AG09309 (cell line): ENCODE measurements at places on chromosomes 6 and 20.

DNA sequence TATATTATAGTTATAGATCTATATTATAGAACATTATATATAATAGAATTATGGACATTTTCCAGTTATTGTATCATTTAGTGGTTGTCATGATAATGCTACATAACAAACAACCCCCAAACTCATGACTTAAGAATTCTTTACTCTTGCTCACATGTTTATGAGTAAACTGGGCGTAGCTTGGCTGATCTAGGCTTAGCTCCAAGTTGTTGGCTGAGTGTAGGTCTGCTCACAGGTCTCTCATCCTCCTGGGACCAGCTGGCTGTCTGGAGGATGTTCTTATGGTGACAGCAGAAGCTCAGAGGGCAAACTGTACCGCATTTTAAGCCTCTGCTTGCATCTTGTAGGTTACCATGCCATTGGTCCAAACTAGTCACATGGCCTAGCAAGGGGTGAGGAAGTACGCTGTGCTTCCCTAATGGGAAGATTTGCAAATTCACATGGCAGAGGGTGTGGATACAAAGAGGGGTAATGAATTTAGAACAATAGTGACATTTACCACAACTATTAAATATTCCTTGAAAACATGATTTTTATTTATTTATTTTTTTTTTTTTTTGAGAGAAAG is 34.2 kb downstream of the ARHGAP40 start:
- DNase-seq, result no peak

DNA sequence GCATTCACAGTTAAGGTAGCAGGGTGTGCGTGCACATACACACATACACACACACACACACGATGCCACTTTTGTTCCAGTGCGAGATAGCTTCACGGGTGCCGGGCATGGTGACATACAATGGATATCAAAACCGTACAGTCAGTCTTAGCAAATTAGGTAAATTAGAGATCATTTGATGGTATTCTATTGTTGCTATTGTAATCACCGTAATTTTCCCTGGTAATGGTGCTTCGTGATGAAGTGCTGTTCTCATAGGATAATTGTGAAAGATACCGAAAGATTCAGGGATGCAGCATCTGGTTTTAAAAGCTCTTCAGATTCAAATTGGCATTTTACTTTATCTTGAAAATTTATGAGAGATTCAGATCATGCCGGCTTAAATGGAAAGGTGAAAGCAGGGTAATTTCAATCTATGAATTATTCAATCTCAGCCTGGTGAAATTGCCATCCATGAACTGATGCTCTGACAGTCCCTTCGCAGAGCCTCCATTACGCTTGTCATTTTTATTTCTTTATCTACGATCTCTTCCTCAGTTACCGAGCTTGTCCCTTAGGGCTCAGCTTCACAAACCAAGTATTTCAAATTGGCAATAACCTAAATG is 71.3 kb upstream of the SOX4 start:
- DNase-seq, result no peak

DNA sequence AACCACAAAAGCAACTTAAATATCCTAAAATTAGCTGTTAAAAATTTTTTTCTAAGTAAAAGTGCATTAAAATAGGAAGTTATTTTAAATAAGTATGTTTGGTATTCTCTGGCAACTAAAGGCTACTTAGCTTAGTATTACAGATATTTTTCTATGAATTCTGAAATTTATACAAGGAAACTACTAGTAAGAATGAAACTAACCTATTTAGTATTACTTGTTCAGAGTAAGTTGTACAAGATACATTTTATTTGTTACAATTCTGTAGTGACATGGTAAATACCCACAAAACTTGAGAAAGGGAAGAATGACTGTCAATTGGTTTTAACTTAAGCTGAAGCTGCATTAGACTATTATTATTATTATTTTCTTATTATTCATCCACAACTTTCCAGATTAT is 6.5 kb downstream of the PHIP start:
- no peak for DNase-seq

- DNase-seq, result no peak
Observed at GRCh38 chr6:125251516-125252220, 50.1 kb downstream of the HDDC2 start.

DNA sequence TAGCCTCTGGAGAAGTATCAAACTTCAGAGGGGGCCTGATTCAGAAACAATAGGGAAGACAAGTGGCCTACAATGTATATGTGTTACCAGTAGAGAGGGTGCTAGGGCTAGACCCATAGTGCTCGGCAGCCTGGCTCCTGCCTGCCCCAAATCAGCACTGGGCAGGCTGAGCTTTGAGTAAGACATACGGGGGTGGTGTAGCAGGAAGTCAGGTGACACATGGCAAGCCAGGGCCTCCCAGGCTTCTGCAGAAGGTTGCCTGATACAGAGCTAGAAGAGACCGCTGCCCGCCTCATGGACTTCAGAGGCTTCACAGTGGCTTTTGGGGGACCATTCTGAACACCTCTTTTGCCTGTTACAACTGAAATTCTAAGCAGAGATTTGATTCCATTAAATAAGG is 43.4 kb downstream of the RALY start:
- no peak for DNase-seq

- DNase-seq, result peak; percentile 35
Observed at GRCh38 chr6:56040889-56041301, 165.5 kb upstream of the BMP5 start.

GRCh38 chr6:127464161-127464880 is 5.1 kb upstream of the KIAA0408 start:
- DNase-seq, result peak; percentile 41

GRCh38 chr6:165010556-165011535 is 298.6 kb downstream of the C6orf118 start:
- DNase-seq, result no peak

DNA sequence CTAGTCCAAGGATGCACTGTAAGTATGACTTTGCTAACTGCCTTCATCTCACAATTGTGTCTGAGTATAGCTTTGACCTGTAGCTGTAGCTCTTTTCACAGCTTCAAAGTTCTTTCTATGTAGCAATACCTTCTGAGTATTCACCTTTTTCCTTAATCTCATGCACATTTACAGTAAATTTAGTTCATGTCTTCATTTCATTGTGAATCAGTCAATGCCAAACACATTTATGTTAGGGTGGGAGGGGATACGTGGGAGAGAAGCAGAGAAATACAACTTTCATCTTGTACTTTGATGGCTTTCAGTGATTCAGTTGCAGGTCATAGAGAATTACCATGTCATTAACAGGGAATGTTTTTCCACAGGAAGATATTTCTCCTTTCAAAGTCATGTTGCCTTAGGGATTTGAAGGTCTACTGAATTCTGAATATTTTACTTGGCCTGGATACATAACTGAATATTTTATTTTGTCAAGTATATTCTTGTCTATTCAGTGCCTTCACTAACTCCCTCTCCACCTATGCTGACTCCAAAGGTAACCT is 119.2 kb downstream of the TINAG start:
- DNase-seq, result no peak

GRCh38 chr6:10478187-10479040 is 42.7 kb upstream of the GCNT2 start:
- no peak for DNase-seq

DNA sequence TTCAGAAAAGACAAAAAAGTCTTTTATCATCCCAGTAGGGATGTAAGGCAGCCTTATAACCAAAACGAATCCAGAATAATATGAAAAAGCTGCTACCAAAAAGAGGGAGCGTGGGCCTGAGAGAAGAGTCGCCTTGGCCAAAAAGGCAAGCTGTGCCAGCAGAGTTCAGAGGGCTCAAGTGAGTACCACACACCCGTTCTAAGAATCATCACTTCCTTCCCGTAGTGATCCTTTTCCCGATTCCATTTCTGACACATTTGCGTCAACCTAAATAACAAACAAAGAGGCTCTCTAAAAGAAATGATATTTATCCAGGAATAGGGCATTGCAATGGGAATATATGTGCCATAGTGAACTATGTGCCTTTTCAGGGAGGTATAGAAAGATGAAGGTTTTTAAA is 3.8 kb upstream of the TMEM181 start:
- no peak for DNase-seq

GRCh38 chr6:13220266-13220665 is 108.1 kb downstream of the TBC1D7 start:
- no peak for DNase-seq

DNA sequence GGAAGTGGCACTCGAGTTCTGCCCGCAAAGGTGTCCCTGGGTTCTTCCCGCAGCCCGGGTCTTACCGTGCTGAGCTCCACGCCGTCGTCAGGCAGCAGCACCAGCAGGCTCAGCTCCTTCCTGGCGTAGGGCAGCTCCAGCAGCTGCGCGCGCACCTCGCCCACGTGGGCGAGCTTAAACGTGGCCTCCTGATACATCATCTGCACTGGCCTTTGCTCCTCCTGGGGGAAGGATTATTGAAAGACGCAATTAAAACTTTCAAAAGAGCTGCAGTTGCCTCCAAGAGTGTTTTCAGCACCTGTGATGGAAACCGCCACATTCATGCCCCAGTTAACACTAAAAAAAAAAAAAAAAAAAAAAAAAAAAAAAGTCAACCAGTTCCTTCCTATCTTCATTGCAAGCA is 11.3 kb downstream of the SERPINB9 start:
- DNase-seq, result no peak

- no peak for DNase-seq
Observed at GRCh38 chr20:53539516-53539915, 54.1 kb downstream of the ZNF217 start.

DNA sequence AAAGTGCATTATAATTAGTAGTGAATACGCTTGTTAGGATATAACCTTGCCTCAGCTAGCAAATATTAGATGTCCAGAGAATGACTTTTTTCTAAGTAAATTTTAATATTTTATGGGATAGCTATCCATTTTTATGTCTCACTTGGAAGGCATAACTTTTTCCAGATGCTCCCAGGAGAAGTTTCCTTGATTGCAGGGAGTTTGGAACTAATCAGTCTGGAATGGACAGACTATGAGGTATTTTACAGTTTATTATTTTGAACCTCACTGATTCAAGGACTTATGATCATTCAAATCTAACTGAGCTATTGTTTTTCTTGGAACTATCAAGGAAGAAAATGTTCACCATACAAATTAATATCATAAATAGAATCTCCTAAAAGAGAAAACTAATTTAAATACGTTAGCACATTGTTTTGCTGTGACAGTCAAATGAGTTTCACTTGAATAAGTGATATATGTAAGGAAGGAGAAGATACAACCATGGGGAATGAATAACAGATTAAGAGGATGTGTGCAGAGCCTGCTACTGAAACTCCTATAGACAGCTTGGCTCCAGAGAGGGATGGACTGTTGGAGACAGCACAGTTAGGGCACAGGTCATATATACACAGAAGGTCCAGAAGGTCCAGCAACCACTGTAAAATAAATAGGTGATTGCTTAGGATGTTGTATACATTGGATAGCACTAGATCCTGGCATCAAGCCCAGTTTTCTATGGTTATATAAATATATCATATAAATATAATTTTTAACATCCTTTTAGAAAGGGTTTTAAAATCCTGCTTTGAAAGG is 20.6 kb upstream of the LCA5 start:
- DNase-seq, result no peak

- DNase-seq, result no peak
Observed at GRCh38 chr6:168221000-168221399, 98.6 kb downstream of the DACT2 start.

- no peak for DNase-seq
Observed at GRCh38 chr6:118080547-118080946, 173.5 kb downstream of the SLC35F1 start.

DNA sequence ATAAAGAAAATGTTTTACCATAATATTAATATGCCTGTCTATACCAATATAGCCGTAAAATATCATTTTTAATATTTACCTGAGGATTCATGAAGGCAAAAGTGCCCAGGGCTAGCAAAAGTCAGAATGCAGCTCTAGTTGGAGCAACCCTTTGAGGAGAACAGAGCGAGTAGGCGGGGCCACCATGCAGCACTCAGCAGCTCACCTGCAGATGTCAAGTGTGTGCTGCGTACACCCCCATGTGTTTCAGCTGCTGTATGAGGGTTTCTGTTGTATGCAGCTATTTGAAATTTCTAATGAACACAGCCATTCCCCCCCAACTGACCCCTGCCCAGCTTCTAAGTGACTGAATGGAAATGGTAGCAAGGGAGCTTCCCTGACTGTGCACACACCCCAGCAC is 508.0 kb downstream of the QKI start:
- no peak for DNase-seq

GRCh38 chr20:60591172-60591799 is 633.1 kb downstream of the CDH26 start:
- DNase-seq, result no peak

- no peak for DNase-seq
Observed at GRCh38 chr6:23522792-23523547, 603.0 kb upstream of the NRSN1 start.

DNA sequence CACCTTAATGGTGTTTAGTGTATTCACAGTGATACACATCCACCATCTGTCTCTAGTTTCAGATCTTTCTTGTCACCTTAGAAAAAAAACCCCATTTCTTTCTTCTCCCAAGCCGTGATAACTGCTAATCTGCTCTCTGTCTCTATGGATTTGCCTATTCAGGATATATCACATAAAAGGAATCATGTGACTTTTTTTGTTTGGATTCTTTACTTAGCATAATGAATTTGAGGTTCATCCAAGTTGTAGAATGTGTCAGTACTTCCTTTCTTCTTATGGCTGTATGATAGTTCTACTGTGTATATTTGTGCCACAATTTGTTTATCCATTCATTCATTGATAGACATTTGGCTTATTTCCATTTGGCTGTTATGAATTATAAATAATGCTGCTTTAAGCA is 57.1 kb downstream of the ITCH start:
- no peak for DNase-seq

DNA sequence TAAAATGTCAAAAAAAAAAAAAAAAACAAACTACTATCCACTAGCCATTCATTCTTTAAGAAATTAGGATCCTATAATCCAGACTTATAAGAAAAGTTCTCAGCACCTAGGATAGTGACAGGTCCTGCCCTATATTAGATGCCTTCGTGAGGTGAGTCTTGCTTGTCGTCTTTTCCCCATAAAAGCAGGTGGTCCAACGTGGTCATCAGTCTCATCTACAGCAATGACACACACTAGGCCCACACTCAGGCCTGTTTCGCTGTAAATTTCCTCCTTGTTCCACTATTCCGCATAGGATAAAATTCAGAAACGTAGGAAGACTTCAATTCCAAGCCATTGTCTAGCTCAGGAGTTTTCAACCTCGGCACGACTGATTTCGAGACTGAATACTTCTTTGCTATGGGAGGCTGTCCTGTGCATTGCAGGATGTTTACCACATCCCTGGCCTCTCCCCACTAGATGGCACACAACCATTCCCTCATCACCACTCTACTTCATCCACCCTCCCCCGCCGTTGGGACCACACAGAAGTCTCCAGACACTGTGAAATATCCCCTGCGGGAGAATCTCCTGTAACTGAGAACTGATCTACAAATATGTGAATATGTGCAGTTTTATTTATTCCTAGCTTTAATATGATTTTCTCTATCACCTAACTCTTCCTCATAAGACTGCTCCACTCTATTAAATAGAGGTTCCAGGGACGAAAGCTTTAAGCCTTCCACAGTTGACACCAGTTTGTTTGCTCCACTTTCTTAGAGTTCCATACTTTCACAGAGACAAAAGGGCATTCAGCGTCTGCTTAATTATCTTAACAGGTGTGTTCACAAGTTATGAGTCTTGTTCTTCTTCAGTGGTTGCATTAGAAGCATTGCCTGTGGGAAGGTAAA is 346.3 kb downstream of the BMP2 start:
- DNase-seq, result no peak
